AG10803 (cell line): ENCODE measurements at places on chromosomes 2 and 18.

GRCh38 chr2:10752236-10752635, 30.8 kb downstream of the ATP6V1C2 start:
- DNase-seq = no peak

DNA sequence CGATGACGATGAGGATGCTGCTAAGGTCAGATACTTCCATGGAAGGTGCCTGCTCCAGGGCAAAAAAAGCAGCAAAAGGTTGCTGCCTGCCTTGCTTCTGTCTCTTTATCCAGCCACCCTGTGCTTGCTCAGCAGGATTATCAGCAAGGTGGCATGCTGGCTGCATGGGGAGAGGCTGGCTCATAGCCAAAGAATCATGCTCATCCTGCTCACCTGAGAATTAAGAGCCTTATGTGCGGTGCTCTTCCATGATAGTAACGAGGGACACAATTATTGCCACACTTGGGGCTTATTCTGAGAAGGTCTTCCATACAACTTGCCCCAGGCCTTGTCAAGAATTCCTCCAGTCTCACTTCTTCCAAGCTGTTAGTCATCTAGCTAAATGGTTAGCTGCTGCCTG, 60.4 kb upstream of the SEC11C start:
- DNase-seq = no peak

DNA sequence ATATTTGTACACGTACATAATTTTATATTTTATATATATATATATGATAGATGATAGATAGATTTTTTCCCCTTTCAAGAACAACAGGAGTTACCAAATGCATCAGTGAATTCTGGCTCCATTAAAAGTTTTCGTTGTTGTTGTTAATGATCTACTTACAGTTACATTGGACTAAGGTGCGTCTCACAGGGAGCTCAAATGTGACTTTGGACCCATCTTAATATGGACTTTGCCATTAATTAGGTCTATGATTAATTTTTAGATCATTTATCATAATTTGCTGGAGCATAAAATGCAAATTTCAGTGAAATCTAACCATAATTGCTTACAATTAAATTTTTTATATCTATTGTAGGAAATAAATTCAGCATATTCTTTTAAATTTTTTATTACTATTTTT, 261.6 kb downstream of the NRXN1 start:
- no peak for DNase-seq

DNA sequence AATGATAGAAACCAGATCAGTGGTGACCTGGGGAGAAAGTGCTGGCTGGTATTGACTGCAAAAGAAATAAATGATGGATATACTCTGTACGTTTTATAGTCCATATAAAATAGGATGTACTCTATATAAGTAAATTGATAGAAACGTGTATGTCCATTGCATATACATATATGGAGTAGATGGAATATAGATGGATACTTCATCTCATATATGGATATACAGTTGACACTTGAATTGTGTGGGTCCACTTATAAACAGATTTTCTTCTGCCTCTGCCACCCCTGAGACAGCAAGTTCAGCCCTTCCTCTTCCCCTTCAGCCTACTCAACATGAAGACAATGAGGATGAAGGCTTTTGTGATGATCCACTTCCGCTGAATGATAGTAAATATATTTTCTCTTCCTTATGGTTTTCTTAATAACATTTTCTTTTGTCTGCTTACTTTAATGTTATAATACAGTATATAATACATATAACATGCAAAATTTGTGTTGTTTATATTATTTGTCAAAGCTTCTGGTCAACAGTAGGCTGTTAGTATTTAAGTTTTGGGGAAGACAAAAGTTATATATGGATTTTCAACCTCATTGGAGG, 76.1 kb upstream of the MYCN start:
- no peak for DNase-seq

GRCh38 chr2:168220965-168221819, 26.2 kb downstream of the STK39 start:
- no peak for DNase-seq

DNA sequence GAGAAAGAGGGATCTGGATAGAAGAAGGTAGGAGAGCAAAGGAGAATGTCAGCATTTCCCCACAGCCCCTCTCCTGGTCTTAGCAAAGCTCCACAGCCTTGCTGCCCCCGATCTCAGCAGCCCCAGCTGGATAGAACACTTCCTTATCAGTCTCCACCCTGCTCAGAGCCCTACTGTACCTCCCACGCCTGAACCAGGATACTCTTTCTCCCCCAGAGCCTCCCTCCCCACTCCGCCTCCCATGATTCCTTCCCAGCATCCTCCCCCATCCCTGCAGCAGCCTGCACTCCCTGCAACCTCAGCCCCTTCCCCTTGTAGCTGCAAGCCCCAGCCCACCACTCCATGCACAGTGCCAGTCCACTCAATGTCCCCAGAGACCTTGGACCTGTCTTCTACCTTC, 25.8 kb downstream of the PLB1 start:
- no peak for DNase-seq

DNA sequence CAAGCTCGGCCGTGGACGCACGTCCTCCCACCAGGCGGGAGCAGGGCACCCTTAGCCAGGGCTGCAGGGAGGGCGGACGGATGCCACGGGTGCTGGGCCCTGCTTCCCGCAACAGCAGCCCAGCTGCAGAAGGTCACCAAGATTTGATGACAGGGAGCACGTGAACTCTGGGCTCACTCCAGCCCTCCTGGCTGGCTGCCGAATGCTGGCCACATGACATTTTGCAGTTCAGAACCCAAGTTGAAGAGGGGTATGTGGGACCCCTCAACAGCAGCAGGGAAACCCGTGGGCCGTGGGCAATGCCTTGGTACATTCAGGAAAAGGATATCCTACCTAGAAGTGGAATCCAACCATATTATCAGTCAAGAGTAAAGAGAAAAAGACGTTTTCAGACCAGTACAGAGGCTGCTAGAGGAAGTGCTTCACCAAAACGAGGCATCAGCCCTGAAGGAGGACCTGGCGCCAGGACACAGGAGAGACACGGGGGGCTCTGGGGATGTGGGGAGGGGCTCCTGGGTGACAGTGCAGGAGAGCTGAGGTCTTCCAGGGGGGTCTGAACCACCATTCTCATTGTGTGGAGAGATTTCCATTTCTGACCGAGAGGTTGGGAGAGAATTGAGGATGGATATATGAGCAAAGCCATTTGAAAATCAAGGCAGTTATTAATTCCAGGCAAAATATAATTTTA, 107.4 kb upstream of the CTDP1 start:
- no peak for DNase-seq

DNA sequence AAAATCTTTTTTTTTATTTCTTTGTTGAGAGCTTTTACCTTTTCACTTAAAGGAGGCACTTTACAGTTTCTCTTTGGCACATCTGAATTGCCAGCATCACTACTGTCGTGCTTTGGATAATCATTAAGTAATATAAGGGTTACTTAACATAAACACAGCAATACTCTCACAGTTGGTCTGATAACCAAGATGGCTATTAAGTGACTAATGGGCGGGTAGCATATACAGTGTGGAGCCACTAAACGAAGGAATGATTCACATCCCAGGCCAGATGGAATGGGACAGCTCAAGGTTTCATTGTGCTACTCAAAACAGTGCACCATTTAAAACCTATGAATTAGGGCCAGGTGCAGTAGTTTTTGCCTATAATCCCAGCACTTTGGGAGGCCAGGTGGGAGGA, 28.1 kb downstream of the USP37 start:
- DNase-seq = no peak

- peak; percentile 77 for DNase-seq
Measured at GRCh38 chr18:22977847-22978701, 44.9 kb downstream of the RBBP8 start.
